CD4-positive, alpha-beta T cell treated with Interferon alpha-2 for 1 hour (primary cell): ENCODE measurements at places on chromosomes 3 and 15.
A peak's percentile ranks its signal among the peaks of the same experiment; 100 is the strongest.

GRCh38 chr15:37199545-37199944 is 99.2 kb upstream of the MEIS2 start:
- DNase-seq = no peak

DNA sequence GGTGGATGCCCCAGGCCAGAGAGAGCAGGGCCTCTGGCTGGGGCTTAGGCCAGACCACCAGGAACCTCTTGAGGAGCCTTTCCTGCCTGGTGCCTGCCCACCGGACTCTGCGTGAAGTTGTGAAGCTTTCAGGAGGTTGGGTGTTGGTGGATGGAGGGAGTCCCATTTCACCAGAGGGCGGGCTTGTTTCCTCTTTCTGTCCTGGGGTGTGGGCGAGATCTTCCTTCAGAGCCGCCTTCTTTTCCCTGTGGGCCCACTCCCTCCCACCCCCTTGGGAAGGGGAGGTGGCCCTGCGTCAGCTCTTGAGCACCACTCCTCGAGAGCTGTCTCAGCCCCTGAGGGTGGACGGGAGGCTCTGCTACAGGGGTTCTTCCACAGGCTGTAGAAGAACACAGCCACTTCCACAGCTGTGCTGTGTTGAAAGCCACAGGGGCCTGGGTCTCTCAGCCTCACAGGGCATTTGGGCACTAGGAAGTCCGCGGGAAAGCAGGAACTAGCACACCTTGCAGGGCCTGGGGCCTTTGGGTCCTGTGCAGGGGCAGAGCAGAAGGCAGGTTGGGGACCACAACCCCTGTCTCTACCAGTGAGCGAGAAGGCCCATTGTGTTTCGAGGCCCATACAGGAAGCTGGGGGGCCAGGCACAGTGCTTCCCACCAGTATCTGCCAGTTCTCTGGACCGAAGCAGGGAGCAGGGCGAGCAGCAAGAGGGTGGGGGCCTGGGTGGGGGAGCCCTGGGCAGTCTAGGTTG is 2.1 kb downstream of the AMIGO3 start:
- no peak for DNase-seq

- no peak for DNase-seq
Measured at GRCh38 chr3:42668793-42669217, 15.3 kb downstream of the ZBTB47 start.

DNA sequence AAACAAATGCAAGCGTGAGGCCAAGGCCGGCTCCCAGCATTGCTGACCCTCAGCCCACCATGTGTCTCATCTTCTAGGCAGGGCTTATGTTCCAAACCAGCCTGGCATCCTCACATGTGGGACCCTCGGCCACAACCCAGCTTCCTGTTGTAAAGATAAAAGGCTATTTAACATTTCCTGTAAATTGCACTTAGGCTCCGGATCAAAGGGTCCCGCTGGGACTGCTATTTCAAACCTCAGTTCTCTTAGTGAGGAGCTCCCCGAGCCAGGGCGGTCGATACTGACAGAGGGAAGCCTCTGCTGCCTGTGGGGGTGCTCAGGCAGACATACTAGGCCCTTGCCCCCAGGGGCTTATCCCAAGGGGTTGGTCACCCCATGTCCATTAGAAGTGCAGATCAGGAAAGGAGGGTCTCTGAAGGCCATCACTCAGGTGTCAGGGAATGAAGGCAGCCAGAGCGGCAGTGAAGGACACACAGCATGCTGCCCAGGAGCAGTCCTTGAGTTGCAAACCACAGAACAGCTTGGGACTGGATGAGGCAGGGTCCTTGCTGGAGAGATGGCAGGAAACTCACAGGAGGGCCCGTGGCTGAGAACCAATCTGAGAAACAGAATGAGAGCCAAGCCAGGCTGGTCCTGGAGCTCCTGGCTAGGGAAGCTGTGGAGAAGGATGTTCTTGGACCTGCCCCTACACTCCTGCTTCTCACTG is 239.9 kb downstream of the TLE3 start:
- peak; percentile 11 for DNase-seq

GRCh38 chr3:42381551-42382082 is 28.8 kb downstream of the LYZL4 start:
- no peak for DNase-seq

- DNase-seq = no peak
Measured at GRCh38 chr15:95291898-95292472, 1038.5 kb upstream of the NR2F2 start.

DNA sequence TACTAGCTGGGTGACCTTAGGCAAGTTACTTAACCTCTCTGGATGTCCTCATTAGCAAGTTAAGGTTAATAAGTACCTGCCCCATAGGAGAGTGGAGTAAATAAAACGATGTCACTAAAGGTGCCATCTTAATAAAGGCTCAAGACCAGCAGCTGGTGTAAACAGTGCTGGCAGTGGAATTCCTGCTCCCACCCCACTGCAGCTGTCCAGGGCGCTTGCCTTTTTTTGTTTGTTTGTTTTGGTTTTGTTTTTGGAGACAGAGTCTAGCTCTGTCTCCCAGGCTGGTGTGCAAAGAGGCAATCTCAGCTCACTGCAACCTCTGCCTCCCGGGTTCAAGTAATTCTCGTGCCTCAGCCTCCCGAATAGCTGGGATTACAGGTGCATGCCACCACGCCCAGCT is 28.9 kb downstream of the IDH3A start:
- DNase-seq = no peak

- no peak for DNase-seq
Measured at GRCh38 chr3:164752812-164753211, 325.5 kb downstream of the SI start.

DNA sequence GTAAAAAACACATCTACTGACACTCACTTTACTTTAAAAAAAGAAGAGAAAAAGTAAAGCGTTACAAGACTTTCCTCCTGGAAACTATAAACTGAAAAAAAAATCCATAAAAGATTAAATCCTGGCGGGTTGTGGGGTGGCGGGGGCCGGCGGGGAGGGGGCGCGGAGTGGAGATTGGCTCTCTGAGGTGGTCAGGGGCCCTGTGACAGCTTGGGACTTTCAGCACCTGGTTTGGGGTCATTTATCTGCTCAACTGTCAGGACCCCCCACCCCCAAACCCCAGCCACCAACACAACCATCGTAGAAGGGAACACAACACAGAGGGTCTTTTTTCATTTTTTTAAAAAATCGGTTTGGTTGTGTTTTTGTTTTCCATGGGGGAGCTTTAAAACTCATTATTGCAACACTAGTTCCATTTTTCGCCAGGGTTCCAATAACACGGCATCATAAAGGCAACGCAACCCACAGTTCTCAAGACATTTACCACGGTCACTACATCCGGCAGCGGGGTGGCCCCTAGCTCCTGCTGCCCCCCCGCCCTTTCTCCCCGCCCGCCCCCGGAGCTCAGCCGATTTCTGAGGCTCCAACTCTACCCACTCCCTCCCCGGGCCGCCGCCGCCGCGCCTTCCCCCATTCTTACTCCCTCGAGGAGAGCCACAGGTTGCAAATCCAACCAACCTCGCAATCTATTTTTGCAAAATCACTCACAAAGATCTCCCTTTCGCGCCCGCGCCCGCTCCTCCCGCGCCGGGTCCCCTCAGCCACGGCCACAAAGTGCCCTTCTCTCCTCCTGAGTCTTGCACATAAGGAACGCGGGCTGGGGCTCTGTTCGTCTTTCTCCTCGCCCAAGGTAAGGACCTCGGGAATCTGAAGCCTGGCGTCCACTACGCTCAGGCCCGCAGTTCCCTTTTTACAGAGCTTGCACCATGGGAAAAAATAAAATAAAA is 1.8 kb downstream of the BCL6 start:
- DNase-seq = peak; percentile 61

DNA sequence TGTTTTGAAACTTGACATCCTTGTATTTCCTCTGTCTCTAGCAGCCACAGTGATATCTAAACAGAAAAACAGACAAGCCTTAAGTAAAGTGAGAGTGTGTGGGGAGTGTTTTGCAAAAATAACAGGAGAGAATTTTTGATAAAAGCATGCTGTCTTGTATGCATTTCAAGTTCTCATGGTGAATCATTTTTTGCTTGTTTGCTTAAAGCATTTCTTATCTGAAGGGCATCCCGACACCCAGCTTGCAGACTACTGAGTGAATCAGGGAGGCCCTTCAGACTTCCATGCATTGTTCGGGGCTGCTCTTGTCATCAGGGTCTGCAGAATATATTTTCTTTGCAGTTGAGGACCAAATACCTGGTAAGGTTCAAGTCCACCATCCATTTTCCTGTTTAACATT is 8.5 kb downstream of the CGNL1 start:
- DNase-seq = no peak

GRCh38 chr3:139354661-139355060 is 10.8 kb downstream of the MRPS22 start:
- no peak for DNase-seq

DNA sequence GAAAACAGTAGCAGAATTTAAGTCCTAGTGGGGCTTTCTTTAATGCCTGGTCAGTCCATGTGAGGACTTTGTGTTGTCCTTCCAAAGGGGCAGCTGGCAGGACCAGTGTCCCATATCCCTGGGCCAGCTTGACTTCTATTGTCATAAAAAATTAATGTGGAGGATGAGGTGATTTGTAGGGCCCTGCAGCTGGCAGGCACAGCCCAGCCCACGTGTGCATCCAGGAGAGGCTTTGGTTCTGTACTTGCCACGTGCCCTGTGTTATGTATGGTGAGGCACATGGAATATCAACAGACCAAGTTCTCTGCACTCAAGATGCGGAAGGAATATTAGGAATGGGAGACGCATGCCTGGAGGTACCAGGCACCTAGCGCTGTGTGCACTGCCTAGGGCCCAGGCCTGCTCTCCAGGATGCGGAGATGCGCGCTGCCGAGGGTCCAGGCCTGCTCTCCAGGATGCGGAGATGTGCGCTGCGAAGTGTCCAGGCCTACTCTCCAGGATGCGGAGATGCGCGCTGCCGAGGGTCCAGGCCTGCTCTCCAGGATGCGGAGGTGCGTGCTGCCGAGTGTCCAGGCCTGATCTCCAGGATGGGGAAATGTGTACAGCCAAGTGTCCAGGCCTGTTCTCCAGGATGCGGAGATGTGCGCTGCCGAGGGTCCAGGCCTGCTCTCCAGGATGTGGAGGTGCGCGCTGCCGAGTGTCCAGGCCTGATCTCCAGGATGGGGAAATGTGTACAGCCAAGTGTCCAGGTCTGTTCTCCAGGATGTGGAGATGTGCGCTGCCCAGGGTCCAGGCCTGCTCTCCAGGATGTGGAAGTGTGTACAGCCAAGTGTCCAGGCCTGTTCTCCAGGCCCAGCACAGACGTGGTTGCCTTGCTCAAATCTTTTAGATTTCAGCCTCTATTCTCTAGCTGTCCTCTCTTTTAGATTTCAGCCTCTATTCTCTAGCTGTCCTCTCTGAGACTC is 183.3 kb upstream of the ROPN1 start:
- DNase-seq = no peak

GRCh38 chr3:174159604-174160003 is 699.5 kb upstream of the NAALADL2 start:
- no peak for DNase-seq
